GM23248 (cell line): ENCODE measurements at places on chromosomes 1 and 21.
A peak's percentile ranks its signal among the peaks of the same experiment; 100 is the strongest.

DNA sequence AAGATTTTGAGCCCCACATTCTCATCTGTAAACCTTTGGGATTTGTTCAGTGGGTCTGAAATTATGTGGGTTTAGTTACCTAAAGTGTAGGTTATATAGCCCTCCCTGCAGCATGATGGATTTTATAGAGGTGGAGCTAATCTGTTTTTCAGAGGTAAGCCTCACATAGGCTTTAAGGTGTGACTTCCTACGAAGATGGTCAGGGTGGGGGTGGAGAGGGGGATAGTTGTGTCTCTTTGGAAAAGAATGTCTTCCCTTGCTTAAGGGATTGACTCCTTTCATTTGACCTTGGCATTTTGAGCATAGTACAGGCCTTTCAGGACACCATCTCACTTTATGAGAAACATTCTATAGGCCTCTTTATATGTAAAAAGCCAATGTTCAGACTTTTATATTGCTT is 3.4 kb downstream of the CACHD1 start:
- DNase-seq: no peak

GRCh38 chr1:209756615-209757445 is 977 bp downstream of the TRAF3IP3 start:
- DNase-seq: no peak

DNA sequence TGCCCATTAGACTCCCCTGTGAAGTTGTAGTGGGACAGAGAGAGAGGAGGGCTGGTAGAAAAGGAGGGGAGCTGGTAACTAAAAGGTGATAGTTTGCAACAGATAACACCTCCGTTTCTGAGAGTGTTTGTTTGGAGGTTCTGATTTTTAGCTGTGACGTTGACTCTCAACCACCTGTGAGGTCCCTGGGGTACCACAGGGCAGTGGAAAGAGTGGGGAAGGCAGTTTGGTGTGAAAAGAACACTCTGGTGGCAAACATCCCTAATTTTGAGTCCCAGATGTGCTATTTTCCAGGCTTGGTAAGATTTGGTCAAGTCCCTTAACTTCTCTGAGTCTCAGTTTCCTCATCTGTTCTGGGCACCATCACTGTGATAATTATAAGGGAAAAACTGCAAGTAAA is 29.3 kb downstream of the RAB3B start:
- DNase-seq: no peak

- DNase-seq: no peak
Measured at GRCh38 chr1:156285437-156285836, 1.3 kb downstream of the TMEM79 start.

DNA sequence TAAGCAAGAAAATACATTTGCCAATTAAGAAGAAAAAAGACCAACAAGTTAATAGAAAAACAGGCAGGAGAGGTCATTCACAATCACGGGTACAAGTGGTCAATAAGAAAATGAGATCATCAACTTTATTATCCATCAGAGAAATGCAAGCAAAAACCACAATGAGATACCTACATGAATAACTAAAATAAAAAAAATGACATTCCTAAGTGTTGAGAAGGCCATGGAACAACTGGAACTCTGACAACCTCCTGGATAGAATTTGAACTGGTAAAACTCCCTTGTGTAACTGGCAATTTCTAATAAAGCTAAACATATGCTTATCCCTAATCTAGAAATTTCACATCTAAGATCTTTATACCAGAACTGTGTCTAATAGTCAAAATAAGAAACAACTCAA is 135.4 kb upstream of the BACE2 start:
- DNase-seq: no peak

DNA sequence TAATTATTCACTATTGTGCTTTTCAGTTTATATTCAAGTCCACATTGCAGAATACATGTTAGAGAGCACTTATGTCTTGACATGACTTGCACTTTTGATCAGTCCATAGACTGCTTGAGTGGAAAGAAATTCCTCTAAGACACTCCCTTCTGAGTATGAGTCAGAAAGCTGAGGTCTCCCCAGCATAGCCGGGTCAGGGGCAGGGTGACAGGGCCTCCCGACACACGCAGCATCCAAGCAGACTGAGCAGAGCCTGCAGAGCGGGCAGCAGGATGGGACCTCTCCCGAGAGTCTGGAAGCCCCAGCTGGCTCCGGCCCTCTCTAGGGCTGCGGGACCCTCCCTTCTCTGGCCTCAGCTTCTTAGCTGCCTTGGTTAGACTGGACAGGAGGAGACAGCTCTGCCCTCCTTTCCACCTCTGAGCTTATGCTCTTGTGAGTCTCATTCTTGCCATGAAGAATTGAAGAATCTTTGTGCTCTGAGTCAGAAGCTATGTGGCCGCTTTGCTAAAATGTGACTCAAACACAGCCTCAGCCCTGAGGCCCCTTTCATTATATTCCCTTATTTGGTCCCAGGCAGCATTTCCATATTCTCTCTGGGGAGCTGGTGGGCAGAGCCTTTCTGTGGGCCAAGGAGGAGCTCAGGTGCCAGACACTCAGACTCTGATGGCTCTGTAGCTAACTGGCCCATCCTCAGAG is 11.2 kb upstream of the CAPN2 start:
- peak; percentile 98 for DNase-seq

GRCh38 chr1:145782272-145783099 is 41.4 kb downstream of the RNF115 start:
- DNase-seq: peak; percentile 87

DNA sequence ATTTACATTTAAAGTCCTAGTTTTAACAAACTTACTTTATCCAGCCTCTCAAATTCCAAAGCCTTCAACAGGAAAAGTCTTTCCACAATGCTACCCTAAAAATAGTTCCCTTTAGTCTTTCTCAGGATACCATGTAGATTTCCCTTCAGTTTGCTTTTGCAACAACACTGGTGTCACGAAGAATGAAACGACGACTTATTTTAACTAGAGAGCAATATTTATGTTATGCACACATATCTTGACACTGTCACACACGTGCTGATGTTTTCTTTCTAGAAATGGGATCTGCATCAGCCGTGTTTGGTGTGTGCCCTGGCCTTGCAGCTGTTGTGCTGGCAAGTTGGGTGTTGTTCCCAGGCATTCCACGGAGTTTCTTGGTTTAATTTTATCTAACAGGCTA is 75.5 kb downstream of the SIPA1L2 start:
- no peak for DNase-seq

GRCh38 chr21:43331962-43332828 is 94.7 kb downstream of the SIK1 start:
- peak; percentile 52 for DNase-seq

GRCh38 chr21:15820852-15821379 is 91.1 kb downstream of the USP25 start:
- DNase-seq: peak; percentile 39

DNA sequence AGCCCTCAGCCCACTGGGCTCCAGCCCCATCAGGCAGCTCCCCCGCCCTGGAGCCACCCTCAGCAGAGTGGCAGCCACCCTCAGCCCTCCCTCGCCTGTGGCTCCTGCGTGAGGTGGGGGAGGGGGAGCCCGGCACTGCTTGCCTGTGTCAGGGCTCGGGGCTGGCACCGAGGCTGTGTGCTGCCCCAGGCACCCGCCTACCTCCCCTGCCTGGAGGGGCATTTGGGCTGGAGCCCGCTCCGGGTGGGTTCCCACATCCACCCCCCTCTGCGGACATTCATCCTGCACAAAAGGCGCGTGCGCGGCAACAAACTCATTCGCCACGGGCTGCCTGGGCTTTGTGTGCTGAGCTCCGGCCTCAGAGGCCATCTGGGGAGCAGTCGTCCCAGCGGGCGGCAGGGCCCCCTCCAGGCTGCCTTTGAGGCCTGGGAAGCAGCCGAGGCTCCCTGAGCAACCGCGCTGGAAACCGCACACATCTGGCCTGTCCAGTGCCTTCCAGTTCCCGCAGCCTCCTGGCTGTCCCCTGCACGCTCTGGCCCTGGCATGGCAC is 12.6 kb upstream of the TNFRSF14 start:
- DNase-seq: peak; percentile 46

DNA sequence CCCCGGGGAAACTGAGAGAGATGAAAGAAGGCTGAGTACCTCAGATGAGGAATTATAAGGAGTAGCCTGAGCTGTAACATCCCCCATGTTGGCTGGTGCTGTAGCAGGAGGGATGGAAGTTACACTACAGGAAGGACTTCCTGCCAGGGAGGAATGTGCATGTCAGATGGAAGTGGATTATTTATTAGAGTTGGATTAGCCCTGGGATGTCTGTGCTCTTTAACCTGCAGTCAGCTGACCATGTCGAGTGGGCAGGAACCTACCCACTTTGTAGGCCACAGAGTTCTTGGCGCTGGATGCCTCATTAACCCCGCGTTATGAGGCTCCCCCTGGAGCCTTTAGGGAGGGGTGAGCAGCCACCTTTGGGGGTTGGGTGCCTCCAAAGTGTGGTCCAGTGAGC is 757 bp upstream of the SEMA4A start:
- no peak for DNase-seq

DNA sequence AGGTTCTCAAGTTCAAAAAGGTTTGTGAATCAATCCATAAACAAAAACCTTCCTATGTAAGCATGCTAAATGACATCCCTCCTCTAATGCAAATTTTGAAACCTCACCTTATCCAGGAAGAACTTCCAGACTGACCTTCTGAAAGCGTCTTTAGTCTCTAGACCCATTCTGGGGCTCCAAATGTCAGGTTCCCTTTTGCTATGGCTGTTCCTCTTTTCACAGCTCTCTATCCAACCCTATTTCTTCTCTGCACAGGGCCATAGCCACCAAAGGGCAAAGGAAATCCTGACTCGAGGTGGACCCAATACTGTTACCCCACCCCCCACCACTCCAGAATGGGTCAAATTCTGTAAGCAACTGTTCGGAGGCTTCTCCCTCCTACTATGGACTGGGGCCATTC is 3.4 kb downstream of the ATP1A4 start:
- no peak for DNase-seq

DNA sequence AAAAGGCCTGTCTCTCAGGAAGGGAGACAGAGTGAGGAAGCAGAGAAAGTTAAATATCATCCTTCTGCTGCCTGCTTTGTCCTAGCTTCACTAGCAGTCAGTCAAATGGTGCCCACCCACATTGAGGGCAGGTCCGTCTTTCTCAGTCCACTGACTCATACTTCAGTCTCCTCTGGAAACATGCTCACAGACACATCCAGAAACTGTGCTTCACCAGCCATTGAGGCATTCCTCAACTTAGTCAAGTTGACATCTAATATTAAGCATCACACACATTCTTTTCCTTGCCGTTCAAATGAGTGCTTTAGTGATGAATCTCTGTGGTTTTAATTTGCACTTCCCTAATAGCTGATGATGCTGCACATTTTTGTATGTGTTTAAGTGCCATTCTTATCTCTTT is 777.8 kb upstream of the PRMT6 start:
- DNase-seq: no peak

- peak; percentile 39 for DNase-seq
Measured at GRCh38 chr1:51570063-51570710, 46.7 kb upstream of the OSBPL9 start.

GRCh38 chr1:9824702-9825089 is 931 bp upstream of the CLSTN1 start:
- DNase-seq: no peak

- no peak for DNase-seq
Measured at GRCh38 chr1:166988974-166989515, at the start of gene MAEL. MAEL (plus strand) TSS chr1:166989280; CDS start chr1:166989353, 73 bp downstream.

DNA sequence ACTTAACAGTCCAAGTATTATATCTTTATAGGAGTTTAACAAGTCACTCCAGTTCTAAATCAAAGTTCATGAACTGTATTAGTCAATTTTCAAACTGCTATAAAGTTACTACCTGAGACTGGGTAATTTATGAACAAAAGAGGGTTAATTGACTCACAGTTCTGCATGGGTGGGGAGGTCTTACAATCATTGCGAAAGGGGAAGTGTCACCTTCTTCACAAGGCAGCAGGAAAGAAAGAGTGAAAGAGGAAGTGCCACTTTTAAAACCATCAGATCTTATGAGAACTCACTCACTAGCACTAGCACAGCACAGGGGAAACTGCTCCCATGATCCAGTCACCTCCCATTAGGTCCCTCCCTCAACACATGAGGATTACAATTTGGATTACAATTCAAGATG is 70.0 kb downstream of the CLCA4 start:
- no peak for DNase-seq

- no peak for DNase-seq
Measured at GRCh38 chr1:44326024-44326701, 28.9 kb downstream of the ERI3 start.

DNA sequence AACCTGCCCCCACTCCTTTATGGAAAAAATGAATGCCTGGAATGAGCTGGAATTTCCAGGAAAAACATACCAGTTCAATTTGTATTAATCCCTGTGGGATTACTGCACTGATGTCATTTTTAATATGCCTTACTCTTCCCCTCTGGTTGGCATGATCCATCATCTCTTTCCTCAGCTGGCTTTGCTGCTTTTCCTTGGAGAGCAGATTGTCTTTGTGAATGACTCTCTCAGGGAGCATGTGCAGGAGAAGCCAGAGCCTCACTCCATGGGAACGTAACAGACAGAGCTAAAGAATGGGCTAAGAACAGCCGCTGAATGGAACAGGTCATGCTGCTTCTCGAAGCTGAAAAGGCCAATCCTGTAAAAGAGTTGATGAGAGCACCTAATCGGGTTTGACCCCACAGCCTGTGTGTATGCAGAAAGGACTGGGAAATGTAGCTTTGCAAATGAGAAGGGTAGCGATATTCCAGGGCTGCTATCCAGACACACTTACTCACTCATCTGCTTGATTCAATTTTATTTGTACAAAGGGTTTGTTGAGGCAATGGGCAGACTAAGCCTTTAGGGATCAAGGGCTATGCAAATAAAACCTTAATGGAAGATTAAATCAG is 20.7 kb downstream of the PHC2 start:
- DNase-seq: peak; percentile 93

- peak; percentile 7 for DNase-seq
Measured at GRCh38 chr1:100458661-100459357, 79.1 kb upstream of the GPR88 start.

- no peak for DNase-seq
Measured at GRCh38 chr1:228867951-228868730, 132.9 kb downstream of the RHOU start.

DNA sequence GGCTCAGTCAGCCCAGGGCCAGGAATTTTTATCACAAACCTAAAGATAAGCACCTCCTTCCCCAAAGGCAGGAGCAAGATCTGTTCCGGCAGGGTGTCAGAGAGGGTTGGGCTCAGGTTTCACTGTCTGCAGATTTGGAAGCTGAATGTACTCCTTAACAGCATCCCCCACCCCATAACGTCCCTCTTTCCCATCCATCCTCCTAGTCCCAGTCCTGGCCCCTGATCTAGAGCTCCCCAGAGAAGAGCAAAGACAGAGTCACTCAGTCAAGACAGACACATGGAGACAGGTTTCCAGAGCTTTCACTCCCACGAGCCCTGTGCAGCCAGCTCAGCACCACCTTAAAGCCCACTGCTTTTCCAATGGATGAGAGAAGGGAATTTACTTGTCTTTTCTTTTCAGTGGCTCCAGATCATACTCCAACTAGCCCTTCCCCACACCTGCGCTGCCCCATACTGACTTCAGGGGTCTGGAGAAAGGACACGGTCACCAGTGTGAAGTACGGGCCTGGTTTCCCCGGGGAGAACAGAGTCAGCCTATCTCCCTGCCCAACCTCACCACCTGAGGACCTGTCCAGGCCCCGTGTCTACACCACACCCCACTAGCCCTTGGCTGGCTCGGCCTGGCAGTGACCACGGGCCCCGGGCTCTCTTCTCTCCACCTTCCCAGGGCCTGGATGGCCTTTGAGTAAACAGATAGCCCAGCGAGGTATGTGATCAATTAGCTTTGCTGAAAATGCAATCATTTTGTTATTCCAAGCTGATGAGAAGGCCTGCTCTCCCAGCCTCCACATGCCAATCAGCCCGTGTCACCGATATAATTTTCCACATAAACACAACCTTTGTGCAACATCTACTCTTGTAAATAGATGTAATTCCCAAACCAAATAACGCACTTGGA is 249.1 kb downstream of the FOXD2 start:
- no peak for DNase-seq
